NCI-H1436 treated with DMSO at 0.1 percent for 48 hours (cell line): ENCODE measurements at places on chromosomes 12 and 14.

DNA sequence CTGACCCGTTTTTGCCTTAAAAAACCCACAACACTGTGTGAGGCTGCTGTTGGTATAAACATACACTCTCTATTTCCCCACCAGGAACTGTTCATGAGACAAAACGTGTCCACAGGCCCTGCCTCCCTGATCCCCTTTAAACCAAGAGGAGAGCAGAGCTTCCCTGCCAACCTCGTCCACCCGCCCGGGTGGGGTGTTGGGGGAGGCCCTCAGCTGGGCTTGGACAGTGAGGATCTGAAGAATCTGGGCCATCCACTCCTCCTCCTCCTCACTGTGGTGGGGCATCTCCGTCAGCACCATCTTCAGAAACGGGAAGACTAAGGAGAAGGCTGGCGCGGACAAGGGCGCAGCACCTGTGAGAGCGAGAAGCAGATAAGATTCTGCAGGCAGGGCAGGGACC is 36.8 kb downstream of the GCN1 start:
- no peak for DNase-seq

DNA sequence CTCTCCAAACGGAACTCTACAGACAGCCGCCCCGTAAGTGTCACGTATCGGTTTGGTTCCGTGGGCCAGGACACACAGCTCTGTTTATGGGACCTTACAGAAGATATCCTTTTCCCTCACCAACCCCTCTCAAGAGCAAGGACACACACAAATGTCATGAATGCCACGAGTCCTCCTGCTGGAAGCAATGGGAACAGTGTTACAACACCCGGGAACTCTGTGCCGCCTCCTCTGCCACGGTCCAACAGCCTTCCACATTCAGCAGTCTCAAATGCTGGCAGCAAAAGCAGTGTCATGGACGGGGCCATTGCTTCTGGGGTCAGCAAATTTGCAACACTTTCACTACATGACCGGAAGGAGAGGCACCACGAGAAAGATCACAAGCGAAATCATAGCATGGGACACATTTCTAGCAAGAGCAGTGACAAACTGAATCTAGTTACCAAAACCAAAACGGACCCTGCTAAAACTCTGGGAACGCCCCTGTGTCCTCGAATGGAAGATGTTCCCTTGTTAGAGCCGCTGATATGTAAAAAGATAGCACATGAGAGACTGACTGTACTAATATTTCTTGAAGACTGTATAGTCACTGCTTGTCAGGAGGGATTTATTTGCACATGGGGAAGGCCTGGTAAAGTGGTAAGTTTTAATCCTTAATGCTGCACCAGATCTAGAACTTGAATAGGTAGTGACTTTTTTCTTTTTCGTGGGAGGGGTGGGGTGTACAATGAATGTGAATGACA is 69.7 kb downstream of the WDR20 start:
- DNase-seq, result no peak

DNA sequence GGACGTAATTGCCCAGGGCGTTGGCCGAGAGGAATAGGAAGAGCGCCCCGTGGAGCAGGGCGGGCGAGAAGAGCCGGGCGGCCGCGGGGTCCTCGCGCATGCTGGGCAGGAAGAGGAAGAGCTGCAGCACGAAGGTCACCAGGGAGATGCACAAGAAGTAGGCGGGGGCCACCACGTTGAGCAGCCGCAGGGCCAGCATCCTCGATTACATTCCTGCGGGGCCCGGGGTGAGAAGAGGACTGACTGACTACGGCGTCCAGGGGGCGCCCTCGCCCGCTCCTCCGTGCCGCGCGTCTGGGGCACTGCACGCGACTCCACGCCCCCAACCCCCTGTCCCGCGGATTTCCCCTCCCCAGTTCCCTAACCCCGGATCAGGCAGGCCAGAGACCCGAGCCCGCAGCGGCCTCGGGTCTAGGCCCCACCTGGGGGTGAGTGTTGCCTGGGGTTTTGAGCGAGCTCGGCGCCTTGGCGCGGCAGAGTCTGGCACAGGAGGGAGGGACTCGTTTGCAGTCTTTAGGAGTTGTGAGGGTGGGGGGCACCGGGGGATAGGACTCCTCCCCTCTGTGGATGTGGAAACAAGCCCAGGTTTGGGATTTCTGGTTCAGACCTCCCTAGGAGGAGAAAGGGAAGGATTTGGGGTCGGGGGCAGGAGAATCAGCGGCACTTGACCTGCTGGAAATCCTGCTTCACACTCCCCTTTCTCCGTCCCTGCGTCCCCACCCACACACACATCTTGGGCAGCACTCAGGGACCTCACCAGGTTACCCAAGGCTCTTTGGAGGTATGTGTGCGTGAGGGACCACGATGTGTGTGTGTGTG is 1.8 kb downstream of the ZDHHC22 start:
- DNase-seq, result no peak

- DNase-seq, result no peak
These were observed 97.5 kb downstream of the ZFP36L1 start for GRCh38 chr14:68695326-68695768.

GRCh38 chr12:99926511-99927169 is 58.1 kb downstream of the ANKS1B start:
- no peak for DNase-seq

DNA sequence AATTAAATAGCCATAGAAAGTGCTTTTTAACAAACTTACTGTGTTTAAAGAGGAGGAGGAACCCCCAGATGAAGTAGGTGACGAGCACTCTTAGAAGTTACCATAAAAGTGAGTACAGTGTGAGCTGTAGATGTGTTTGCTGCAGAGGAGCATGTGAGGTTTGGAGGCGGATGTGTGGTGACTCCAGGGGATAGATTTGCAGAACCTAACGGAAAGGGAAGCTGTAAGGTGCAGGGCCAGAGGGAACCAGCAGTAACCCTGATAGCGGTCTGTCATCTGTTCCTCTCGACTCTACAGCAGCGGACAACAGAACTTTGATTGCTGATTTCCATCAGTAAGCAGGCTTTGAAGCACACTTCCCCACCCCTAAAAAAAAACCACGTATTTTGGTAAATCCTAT is 5.2 kb downstream of the CALM1 start:
- DNase-seq, result no peak

GRCh38 chr14:34568803-34569202 is 29.3 kb upstream of the EAPP start:
- DNase-seq, result no peak

DNA sequence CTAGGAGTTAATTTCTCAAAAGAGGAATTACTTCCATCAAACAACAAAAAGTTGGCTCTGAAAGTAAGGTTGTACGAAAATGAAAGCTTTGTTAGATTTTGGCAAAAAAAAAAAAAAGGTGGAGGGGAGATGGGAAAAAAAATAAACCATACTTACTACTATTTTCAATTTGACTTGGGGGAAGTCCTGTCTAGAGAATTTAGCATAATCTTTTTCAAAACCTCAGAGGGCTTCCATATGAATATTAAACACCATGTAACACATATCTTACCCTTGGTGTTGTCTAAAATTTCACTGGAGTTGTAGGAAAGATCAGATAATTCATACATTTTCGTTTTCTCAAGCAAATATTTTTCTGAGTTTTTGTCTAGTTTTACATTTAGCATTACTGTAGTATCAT is 17.5 kb downstream of the GRIP1 start:
- DNase-seq, result no peak

- DNase-seq, result no peak
These were observed 6.7 kb downstream of the TAS2R43 start for GRCh38 chr12:11085419-11085818.

GRCh38 chr12:20592556-20592955 is 102.6 kb upstream of the SLCO1C1 start:
- DNase-seq, result no peak

GRCh38 chr12:18383203-18383602 is 121.9 kb downstream of the PIK3C2G start:
- no peak for DNase-seq

GRCh38 chr12:2364631-2365051 is 311.9 kb downstream of the CACNA1C start:
- DNase-seq, result no peak

DNA sequence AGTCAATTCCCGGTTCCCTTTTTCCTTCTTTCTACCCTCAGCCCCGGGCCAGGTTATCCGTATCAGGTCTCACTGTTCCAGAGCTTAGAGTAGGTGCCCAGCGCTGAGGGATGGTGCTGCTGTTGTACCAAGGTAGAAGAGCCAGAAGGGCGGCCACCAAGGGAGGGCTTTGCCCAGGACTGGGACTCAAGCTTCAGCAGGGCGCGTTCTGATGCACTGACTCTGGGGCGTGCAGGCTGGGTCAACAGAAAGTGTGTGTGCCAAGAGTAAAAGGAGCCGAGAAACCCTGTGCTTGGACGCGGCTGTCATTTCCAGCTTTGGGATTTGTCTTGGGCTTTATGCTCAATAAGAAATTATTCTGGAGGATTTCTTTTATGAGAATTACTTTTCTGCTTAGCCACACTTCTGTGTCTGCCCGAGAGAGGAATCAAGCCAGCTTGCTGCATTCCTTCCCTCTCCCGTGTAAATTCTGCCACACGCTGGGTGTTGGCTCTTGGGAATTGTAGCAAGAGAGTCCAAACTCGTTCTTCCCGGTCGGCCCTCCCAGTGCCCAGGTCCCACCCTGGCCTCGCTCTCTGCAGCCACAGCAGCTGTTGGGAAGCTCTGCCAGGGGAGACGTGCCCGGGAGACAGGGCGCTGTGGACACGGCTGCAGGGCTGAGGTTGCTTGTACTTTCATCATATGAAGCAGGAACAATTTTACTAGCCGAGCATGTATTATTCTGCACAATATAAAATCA is 98.0 kb downstream of the FBXL14 start:
- no peak for DNase-seq

DNA sequence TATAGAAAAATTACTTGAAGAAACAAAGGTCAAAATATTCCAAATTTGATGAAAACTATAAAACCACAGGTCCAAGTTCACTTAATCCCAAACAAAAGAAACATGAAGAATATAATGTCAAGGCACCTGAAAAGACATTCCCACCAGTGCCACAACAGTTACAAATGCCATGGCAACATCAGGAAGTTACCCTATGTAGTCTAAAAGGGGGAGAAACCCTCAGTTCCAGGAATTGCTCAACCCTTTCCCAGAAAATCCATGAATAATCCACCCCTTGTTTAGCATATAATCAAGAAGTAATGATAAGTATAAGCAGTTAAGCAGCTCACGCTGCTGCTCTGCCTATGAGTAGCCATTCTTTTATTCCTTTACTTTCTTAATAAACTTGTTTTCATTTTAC is 3.8 kb upstream of the ACTR10 start:
- DNase-seq, result no peak
